ENCODE measurements at places on chromosomes 7 and 10.
A peak's percentile ranks its signal among the peaks of the same experiment; 100 is the strongest.

DNA sequence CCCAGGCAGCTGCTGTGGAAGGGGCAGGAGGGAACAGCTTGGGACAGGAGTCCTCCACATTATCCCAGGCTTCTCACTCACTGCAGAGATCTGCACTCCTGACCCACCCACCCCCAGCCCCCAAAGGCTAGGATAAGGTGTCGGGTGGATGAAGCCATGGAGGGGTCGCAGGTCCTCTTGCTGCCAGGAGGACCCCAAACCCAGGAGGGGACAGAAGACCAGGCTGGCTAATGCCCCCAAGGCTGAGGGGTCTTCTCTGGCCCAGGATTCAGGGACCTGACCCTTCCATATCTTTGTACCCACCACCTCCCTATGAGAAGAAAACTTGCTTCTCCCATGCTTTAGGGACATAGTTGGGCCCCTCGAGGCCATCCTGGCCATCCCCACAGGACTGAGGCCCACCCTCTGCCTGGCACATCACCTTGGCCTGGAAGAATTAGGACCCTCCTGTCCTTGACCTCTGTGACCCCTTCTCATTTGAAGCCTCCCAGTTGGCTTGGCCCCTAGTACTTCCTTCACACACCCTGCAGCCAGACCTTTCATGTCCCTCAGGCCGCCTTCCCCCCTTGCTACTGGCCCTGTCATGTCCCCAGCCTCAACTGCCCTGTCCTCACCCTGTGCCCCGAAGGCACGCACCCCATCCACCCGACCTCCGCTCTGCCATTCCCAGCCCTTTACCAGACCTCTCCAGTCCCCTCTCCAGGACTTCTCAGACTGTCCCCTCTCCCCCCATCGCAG is 21.6 kb downstream of the KCNH2 start:
- DNase-seq: no peak

DNA sequence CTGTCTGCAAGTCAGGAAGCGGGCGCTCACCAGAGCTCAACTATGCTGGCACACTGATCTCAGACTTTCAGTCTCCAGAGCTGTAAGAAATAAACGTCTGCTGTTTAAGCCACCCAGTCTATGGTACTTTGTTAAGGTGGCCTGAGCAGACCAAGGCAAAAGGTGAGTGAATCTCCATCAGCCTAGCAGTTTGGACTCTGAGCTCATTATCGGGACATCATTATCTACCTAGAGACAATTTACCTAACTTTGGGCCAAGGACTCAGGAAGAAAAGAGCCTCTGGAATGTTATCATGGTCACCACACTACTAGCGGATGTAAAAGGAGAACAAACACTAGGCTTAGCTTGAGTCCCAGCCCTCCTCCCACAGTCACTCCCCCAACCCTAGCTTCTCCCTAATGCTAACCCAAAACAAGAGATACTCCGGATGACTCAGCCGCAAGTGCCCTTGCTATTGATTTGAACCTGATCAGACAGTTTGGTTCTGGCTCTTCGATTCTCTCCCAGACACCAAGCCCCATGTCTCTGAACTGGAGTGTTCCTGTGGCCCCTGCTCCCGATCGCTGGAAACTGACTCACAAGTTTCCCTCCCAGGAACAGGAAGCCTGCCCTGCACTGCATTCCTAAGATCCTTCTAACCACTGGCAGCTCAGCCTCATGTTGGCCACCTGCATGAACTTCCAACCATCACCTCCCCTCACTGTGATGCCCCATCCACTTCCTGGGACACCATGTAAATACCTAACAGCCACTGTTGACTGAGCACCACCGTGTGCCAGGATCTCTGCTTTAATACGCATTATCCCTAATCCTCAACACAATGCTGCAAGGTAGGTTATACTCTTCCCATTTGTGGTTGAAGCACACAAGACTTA is 34.5 kb downstream of the CREB3L2 start:
- DNase-seq: no peak

GRCh38 chr7:2757904-2758672 is 70.1 kb downstream of the AMZ1 start:
- DNase-seq: no peak

DNA sequence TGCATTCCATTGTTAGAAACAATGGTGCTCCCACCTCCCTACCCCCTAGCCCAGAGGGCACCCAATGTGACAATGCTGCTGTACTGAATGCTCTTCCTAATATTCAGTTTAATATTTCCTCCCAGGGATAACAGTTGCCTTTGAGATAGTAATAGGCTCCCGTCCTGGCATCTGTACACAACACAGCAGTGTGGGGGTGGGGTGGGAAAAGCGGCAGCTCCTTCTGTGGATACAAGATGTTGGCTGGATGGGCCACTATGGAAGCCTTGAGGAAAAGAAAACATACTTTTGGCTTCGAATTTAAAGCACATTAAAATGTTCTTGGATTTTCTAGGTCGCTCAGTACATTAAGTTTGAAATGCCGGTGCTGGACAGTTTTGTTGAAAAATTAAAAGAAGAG is 9.2 kb upstream of the ZNF22 start:
- no peak for DNase-seq

DNA sequence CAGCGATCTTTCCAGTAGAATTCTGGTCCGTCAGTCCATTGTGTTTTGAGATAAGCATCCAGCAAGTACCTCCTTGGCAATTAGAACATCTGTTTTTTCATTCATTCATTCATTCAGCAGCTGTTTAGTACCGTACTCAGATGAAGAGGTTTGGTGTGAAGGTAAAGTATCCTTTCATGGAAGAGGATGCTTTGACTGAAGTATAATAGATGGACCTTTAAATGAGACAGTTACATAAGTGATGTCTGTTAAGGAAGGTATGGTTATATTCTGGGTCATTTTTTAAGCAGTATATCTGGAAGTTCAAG is 1.2 kb downstream of the MAPK8 start:
- DNase-seq: no peak

- DNase-seq: no peak
Observed at GRCh38 chr7:151552352-151553028, 32.8 kb upstream of the RHEB start.

DNA sequence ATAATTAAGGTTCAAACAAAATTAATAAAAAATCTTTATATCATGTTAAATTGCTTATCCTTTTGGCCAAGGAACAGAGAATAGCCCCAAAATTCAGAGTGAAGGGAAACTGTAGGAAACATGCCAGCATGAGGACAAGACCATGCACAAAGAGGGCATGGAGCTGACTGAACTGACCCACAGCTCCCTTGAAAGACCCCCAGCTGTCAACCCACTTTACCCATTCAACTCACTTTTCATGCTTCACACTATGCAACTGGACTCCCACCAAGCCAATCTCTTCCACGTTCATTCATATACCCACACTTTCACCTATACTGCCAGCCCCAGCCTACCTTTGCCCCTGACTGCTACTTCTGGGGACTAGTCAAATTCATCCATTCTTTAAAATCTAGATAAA is 10.2 kb downstream of the FBXW4 start:
- DNase-seq: no peak

GRCh38 chr7:99789441-99790070 is 5.6 kb upstream of the CYP3A4 start:
- no peak for DNase-seq

- DNase-seq: no peak
Observed at GRCh38 chr7:17743316-17743715, 197.0 kb downstream of the SNX13 start.

- no peak for DNase-seq
Observed at GRCh38 chr7:140595468-140596092, 45.0 kb downstream of the DENND2A start.

- DNase-seq: no peak
Observed at GRCh38 chr7:4040109-4040928, 641.8 kb upstream of the FOXK1 start.

GRCh38 chr7:99368750-99369389 is 5.7 kb upstream of the ARPC1B start:
- DNase-seq: no peak

DNA sequence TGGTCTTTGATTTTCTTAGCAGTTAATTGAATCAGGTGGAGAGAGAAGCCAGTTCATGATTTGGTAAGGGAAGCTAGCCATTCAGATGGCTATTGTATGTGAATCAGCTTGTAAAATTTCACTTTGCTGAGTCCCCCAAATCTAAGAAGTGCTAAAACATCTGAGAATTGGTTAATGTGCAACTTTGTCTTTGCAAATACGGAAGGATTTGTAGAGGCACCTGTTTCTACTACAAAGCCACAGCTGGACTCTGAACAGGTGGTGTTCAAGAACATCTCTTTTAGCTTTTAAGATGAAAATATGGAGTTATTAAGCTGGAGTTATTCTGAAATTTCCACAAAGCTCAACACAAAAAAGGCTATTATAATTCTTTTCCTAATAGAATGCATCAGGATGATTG is 132.6 kb downstream of the VPS50 start:
- DNase-seq: no peak

GRCh38 chr7:24756545-24757352 is 515 bp downstream of the GSDME start:
- DNase-seq: no peak

DNA sequence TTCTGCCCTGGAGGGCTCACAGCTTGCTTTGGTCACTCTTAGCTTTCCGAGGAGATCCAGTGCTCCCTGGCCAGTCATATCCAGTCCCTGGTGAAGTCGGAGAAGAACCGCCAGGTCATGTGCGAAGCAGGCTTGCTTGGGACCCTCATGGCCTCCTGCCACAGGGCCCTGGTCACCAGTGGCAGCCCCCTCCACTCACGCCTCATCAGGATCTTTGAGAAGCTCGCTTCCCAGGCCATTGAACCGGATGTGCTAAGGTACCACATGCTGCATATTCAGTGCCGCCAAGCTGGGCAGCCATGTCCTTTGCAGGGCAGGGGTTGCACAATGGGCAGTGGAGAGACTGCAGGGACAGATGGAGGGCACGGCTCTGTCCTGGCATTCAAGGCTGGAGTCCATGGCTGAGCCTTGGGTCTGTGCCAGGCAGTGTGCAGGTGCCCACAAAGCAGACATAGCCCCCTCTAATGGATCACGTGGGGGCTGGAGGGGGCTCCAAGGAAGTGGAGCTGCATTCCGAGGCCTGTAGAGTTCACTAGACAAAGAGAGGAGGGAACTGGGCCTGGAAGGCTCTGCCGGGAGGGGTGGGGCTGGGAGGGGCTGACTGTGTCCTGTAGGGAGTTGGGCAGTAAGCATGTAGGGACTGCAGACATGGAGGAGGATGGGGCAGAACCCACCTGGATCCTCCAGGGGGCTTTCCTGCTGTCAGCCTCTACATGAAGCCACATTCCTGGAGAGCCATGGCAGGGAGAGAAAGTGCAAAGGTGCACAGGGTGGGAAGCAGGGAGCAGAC is 89.9 kb downstream of the WDFY4 start:
- no peak for DNase-seq

- no peak for DNase-seq
Observed at GRCh38 chr7:106603346-106603745, 57.6 kb downstream of the CCDC71L start.

DNA sequence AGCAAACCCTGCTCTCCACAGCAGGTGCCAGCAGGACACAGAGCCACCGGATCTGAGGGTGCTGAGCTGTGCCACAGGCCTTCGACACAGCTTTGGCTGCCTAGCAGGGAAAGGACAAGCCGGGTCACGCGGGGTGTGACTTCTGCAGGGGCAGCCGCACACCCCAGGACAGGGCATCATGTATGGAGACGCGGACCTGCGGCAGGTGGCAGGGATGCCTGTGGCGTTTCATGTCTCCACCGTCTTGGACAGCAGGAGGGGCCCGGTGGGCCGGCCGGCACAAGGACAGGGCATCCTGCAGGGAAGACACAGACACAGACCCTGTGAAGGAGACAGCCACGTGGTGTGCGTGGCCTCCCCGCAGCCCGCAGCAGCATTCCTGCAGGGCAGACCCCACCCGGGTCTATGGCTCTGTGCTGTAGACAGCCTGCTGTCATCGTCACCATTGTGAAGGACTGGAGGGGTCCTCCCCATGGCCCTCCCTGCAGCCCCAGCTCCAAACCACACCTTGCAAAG is 109.2 kb downstream of the PDGFA start:
- no peak for DNase-seq

DNA sequence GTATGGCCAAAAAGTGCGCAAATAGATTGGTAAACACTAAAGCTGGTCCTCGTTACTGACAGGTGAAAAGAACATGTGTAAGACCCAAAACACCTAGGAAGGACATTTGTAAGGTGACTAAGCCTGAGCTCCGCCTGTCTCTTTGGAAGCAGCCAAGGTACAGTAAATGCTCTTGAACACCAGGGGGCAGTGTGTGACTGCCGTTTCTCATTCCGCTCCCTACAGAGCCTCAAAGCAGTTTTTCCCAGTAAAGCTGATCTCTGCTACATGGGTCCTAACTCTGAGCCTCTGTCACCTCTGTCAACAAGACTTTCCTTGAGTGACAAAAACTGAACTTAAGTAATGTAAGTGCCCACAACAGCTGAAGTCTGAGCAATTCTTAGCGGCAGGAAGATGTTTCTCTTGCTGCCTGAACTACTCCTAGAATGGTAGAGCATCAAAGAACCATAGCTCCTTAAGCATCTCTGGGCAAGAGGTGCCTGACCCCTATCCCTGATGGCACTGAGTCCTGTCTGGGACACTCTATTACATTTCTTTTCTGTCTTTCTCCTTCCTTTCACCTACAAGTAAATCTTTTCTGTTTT is 238.0 kb upstream of the INHBA start:
- no peak for DNase-seq

GRCh38 chr7:46480619-46481018 is 559.5 kb upstream of the IGFBP3 start:
- no peak for DNase-seq

- no peak for DNase-seq
Observed at GRCh38 chr10:131320860-131321604, 9.5 kb upstream of the TCERG1L start.

DNA sequence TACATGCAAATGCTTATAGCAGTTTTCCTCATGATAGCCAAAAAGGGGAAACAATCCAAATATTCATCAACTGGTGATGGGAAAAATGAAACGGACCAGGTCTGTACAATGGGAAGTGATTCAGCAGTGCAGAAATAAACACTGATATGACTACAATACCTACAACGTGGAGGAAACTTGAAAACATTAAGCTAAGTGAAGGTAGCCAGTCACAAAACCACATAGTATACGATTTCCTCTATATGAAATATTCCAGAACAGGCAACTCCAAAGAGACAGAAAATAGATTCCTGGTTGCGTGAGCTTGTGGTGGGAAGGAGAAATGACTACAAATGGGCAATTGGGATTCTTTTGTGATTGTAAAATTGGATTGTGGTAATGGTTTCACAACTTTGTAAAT is 263.1 kb upstream of the PITRM1 start:
- DNase-seq: no peak

DNA sequence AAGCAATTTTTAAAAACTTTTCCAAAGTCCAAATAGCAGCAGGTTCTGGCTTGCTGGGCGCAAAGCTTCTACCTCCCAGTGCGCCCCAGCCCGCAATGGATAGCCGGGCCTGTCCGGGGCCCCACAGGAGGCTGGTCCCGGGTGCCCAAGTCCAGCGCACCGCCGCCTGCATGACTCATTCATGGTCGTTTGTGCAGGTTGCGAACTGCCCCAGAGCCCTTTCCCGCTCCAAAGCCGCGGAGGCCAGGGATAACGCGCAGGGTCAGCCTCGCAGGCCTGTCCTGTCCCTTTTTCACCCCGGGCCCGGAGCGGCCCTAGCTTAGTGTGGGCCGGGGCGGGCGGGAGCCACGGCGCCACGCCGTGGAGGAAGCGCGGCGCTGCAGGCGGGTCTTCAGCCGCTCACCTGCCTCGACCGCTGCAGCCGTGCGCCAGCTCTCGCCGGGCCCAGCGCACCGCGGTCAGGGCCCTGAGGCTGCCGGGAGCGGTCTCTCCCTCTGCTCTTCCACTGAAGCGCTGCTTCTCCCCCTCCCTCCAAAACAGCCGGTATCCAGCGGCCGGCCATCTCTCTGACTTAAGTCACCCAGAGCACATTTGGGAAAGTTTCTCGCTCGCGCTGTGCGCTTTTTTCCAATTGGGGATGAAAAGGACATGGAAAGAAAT is 1.7 kb upstream of the EGR2 start:
- peak; percentile 27 for DNase-seq

GRCh38 chr7:1158203-1159126 is 1.5 kb downstream of the ZFAND2A start:
- no peak for DNase-seq
